ENCODE measurements at places on chromosomes 16 and 17.

GRCh38 chr17:5545051-5545987 lies 39.0 kb downstream of the NLRP1 start:
- no peak for DNase-seq

- DNase-seq = no peak
These were observed 14.4 kb downstream of the KATNB1 start for GRCh38 chr16:57749856-57750452.

DNA sequence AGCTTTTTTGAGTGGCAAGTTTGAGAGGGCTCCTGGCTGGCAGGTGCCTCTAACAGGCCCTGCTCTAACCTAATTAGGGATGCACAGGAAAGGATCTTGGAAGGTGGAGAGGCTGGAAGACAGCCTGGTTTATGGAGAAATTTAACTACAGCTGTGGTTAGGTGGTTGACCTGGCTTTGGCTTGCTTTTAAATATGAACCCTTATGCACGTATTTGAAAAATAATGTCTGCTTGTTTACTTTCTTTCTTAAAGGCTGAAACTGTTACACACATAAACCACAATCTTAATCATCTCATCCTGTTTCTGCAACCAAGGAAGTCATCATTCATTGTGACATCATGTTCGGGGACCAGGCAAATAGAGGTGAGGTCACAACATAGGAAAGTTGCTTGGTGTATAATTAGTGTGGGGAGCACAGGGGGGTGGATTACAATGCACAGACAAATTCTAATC lies 23.1 kb upstream of the DHRS13 start:
- DNase-seq = no peak

DNA sequence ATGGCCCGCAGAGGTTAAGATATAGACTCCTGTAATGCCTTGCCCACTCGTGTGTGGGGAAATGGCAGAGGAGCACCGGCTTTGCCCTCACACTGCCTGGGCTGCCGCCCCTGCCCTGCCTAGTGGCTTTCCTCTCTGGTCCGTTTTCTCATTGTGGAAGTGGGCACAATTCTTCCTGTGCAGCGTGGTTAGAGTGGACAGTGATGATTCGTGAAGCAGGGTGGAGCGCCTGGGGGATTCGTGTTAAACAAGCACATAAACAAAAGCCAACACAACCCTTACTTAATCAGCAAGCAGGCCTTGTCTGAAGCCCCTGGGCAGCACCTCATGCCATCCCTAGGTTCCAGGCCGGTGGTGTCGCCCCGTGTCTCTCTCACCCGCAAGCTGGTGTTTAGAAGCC lies 269.7 kb downstream of the SEC14L1 start:
- DNase-seq = no peak

Data from hematopoietic multipotent progenitor cell treated with erythropoietin and hydrocortisone succinate and interleukin-3 and kit ligand, for 15 days (in vitro differentiated cells).